RWPE2 (cell line): ENCODE measurements at places on chromosomes 7 and 10.
A peak's percentile ranks its signal among the peaks of the same experiment; 100 is the strongest.

DNA sequence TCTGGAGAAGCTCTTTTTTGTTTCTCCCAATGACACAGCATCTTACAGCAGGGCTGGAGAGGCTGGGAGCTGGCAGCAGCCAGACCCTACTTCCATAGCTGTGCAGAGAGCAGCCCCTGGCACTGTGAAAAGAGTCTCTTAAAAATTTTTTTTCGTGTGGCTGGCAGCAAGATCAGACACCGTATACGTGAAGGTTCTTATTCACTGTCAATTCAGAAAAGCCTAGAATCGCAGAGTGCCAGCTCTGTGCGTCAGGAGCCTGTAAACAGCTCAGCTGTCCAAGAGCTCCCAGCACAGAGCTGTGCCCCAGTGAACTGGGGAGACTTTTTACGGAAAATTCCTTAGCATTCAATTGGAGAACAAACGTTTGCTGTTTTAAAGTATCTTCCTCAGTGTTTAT is 6.5 kb downstream of the BAG3 start:
- H3K27me3 ChIP-seq = no peaks in the 10 kb centered on the region
- H3K4me3 ChIP-seq = no peak overlapping the region
- DNase-seq = no peak
- H3K4me1 ChIP-seq = peaks cover 58% of the 10 kb centered on the region
- peak overlapping the region; percentile 93 for H3K27ac ChIP-seq

- H3K4me3 ChIP-seq = no peak within 1 kb of the TSS
- peaks cover 100% of the 10 kb centered on the region for H3K27me3 ChIP-seq
- no peak for DNase-seq
- no peaks in the 10 kb centered on the region for H3K4me1 ChIP-seq
- no peaks in the 10 kb centered on the region for H3K36me3 ChIP-seq
- no peak within 1 kb of the TSS for H3K27ac ChIP-seq
These were observed at the start of gene GAD2 for GRCh38 chr10:26216585-26217395. Gene GAD2 (plus strand): TSS chr10:26216774. CDS start chr10:26216810, 36 bp downstream.

- no peak overlapping the region for H3K27ac ChIP-seq
- no peak for DNase-seq
- no peaks in the 10 kb centered on the region for H3K27me3 ChIP-seq
These were observed 72.1 kb downstream of the RNF133 start for GRCh38 chr7:122626785-122627184.

GRCh38 chr7:119640861-119641260 is 632.1 kb upstream of the KCND2 start:
- no peak overlapping the region for H3K27ac ChIP-seq
- no peak for DNase-seq
- no peaks in the 10 kb centered on the region for H3K36me3 ChIP-seq
- H3K4me3 ChIP-seq = no peak overlapping the region
- H3K27me3 ChIP-seq = no peaks in the 10 kb centered on the region

- no peaks in the 10 kb centered on the region for H3K27me3 ChIP-seq
- H3K36me3 ChIP-seq = no peaks in the 10 kb centered on the region
- H3K4me3 ChIP-seq = no peak overlapping the region
These were observed 3.4 kb upstream of the TBRG4 start for GRCh38 chr7:45114926-45115325.

GRCh38 chr7:226281-226895 is 34.0 kb downstream of the FAM20C start:
- DNase-seq = no peak
- 0 out of 2 replicates have a peak, but pooled peaks cover 9% of the 10 kb centered on the region for H3K36me3 ChIP-seq
- peak overlapping the region; percentile 57 for H3K27ac ChIP-seq
- H3K4me3 ChIP-seq = no peak overlapping the region
- H3K27me3 ChIP-seq = no peaks in the 10 kb centered on the region

- peaks cover 61% of the 10 kb centered on the region for H3K36me3 ChIP-seq
- H3K4me1 ChIP-seq = peaks cover 61% of the 10 kb centered on the region
- no peaks in the 10 kb centered on the region for H3K27me3 ChIP-seq
- no peak overlapping the region for H3K4me3 ChIP-seq
- peak overlapping the region; percentile 89 for H3K27ac ChIP-seq
These were observed 16.0 kb downstream of the SEMA3C start for GRCh38 chr7:80902716-80903308.

DNA sequence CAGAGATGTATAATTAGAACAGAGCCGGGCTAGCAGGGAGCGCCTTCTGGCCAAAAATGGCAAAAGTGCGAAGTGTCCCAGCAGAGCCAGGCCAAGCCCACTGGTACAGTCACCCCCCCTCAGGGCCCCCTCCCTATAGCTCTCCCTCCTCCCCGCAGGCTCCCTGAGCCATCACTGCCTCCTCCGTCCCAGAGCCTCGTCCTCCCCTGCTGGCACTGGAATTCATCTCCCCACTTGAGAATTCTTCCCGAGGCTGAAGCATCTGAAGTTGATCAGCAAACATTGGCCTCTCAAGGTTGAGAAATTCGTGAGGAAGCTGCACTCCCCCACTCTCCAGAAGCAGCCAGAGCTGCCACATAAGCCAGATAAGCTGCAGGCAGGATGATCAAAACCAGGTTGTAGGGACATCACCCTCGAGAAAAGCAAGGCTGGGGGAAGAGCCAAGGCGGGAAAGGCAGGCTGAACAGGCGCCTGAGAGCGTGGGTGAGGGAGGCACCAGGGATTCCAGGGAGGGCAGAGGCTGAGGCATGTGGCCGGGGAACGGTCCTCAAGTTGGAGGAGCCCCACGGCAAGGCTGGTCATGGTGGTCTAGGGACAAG is 23.4 kb downstream of the CAMK2G start:
- DNase-seq = no peak
- H3K4me1 ChIP-seq = no peaks in the 10 kb centered on the region

DNA sequence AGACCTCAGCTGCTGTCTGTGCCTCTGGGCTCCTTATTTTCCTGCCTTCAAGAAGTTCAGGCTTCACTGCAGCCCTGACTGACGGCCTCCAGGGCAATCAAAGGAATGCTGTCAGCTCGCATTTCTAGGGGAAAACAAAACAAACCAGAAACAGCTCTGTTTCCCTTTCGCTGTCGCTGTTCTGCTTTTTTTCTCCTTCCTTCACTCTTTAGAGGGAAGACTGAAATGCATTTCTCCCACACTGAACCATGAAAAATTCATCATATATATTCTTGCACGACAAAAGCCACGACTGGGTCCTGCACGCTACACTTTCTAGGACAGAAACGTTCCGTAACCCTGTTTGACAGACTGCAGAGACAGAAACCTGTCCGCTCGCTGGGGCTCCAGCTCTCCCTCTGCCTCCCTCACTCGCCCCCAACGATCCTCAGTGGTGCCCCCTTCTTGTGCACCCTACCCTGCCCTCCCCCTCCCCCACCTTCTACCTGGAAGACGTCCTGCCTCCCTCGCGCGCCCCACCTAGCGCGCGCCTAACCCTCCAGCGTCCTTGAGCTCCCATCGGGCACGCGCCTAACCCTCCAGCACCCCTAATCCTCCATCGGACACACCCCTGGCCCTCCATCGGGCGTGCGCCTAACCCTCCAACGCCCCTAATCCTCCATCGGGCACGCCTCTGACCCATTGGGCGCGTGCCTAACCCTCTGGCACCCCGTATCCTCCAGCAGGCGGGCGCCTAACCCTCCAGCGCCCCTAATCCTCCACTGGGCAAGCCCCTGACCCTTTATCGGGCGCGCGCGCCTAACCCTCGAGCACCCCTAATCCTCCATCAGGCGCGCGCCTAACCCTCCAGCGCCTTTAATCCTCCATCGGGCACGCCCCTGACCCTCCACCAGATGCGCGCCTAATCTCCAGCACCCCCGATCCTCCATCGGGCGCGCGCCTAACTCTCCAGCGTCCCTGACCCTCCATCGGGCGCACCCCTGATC is 37.1 kb downstream of the SVOPL start:
- peak overlapping the region; percentile 23 for H3K4me3 ChIP-seq
- H3K27ac ChIP-seq = no peak overlapping the region
- H3K36me3 ChIP-seq = no peaks in the 10 kb centered on the region
- H3K4me1 ChIP-seq = no peaks in the 10 kb centered on the region

DNA sequence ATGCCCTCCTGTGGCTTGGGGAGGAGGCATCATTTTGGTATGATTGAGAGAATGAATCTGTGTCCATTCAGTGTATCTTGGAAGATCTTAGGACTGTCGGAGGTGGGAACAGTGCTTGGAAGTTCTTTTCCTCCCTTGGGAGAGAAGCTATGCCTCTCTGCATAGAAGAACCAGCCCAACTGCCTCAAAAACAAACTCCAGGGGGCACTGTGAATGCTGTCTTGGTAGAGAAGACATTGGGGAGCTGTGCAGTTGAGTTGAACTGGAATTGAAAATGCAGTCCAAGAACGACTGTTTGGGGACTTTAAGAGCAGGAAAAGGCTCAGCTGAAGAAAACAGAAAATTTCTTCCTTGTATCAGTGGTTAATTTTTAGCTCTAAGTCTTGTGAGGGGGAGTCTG is 4.9 kb upstream of the GJD4 start:
- H3K27ac ChIP-seq = no peak overlapping the region
- no peaks in the 10 kb centered on the region for H3K27me3 ChIP-seq
- H3K36me3 ChIP-seq = no peaks in the 10 kb centered on the region
- H3K4me1 ChIP-seq = no peaks in the 10 kb centered on the region
